ENCODE measurements at places on chromosomes 2 and 18.

GRCh38 chr2:215880970-215881369 is 132.4 kb downstream of the MREG start:
- no peak for DNase-seq

DNA sequence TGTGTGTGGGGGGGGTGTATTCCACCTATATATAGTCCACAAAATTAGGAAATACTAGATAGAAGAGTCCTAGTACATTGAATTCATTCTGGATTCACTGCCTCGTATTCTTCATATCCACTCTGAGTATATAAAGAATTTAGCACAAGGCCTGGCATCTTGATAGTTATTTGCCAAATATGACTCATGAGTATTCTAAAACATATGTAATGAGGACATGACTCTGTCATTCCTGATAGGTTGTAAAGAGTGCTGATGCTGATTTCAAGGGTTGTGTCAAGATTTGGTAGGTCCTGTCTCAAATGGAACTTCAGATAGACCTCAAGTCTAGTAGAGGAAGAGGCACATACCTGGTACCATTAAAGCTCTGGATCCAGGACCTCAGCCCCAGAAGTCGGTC is 173.4 kb upstream of the BOD1L2 start:
- no peak for DNase-seq

GRCh38 chr2:65231892-65232477 is 4.4 kb downstream of the ACTR2 start:
- DNase-seq, result no peak

GRCh38 chr2:71788186-71788525 is 334.8 kb downstream of the DYSF start:
- DNase-seq, result no peak

GRCh38 chr2:105629634-105630033 is 115.1 kb upstream of the NCK2 start:
- no peak for DNase-seq

DNA sequence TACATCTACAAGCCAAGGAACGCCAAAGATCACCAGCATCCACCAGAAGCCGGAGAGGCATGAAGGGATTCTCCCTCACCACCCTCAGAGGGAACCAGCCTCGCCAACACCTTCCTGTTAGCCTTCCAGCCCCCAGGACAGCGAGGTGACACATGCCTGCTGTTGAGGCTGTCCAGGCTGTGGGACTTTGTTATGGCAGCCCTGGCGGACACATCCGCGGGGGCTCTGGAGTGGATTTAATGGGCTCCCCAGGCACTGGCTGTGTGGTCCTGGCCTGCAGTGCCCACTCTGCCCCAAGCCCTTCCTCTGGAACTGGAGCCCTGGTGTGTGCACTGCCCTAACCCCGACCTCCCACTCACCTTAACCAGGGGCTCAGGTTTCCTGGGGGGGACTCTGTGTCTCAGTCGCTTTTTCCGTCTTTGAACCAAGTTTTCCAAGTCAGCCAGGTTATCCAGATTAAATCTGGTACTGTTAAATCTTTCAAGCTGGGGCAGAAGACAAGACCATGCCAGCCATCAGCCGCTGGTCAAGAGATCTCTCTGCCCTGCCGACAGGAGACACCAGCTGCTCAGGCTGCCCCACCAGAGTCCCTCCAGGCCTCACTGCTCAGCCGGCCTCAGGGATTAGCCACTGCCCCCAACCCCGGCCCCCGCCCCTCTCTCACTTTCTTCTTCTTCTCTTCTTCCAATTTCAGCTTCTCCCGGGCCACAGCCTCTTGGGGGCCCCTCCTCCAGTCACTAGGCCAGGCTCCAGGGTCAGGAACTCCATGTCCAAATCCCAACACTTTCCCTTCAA is 1.9 kb downstream of the ANKRD23 start:
- no peak for DNase-seq

GRCh38 chr2:119009110-119009509 is 67.1 kb downstream of the MARCO start:
- no peak for DNase-seq

GRCh38 chr2:175446201-175446600 is 264.7 kb upstream of the ATP5MC3 start:
- no peak for DNase-seq

GRCh38 chr2:71611781-71612527 is 158.6 kb downstream of the DYSF start:
- DNase-seq, result no peak

DNA sequence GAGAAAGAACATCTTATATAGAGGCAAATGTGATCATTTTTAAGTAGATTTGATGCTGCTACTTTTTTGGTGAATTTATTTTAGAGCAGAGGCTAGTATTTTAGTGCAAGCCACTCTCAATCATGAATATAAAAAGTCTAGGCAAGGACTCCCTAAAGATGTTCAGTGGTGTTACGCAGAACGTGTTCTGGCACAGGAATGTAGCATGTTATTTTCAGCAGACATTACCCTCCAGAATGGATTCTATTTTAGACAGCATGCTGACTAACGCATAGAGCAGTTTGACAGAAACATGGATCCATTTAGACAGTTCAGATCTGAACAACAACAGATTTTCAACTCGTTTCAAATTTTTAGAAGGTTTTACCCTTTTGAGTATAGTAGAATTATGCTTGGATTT is 54.1 kb downstream of the DSC3 start:
- DNase-seq, result no peak
